ENCODE measurements at places on chromosomes 6 and 20.
A peak's percentile ranks its signal among the peaks of the same experiment; 100 is the strongest.

DNA sequence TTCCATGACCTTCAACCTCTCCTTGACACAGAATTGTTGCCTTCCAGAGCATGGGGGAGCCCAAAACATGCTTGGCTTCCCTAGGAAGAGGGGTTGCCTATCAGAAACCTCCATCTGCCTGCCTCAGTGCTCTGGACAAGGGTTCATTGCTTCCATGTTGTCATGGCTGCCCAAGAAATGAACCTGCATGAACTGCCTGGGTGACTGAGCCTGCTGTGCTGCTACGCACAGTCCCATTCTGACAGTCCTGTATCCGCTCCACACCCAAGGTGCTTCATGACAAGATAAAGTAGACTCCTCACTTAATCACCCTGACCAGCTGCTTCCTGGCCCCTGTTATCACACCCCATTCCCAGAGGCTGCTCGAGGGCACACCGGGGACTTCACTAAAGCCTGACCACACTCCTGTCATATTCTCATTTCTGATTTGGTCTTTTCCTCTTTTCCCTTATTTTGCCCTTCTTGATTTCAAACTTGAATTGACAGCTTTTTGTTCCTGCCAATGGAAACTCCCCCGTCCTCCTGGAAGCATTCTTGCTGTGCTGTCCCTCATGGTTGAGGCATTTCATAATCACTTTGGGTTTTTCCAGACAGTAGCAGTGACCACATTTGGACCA, 31.9 kb downstream of the GMPR start:
- DNase-seq = no peak

DNA sequence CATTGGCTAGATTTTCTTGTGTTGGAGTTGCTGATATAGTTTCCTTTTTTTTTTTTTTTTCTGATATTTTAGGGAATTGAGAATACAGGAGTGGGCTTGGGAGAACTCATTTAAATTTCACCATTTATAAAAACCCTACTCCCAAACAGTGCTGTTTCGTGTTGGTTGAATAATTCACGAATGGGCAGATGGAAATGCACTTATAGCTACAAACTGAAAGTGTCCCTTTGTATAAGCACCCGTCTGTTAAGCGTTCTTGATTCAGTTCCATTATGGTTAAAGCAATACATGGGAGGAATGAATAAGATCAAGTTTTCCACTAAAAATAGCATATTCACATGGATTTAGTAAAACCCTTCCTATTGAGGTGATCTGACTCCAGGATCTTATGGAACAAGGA, 122.2 kb upstream of the ARG1 start:
- DNase-seq = no peak

- no peak for DNase-seq
Observed at GRCh38 chr6:158660333-158660754, 10.5 kb downstream of the SYTL3 start.

- DNase-seq = no peak
Observed at GRCh38 chr6:108846628-108847027, 1.6 kb upstream of the ARMC2 start.

- DNase-seq = no peak
Observed at GRCh38 chr6:2966347-2966746, 5.0 kb downstream of the SERPINB6 start.

DNA sequence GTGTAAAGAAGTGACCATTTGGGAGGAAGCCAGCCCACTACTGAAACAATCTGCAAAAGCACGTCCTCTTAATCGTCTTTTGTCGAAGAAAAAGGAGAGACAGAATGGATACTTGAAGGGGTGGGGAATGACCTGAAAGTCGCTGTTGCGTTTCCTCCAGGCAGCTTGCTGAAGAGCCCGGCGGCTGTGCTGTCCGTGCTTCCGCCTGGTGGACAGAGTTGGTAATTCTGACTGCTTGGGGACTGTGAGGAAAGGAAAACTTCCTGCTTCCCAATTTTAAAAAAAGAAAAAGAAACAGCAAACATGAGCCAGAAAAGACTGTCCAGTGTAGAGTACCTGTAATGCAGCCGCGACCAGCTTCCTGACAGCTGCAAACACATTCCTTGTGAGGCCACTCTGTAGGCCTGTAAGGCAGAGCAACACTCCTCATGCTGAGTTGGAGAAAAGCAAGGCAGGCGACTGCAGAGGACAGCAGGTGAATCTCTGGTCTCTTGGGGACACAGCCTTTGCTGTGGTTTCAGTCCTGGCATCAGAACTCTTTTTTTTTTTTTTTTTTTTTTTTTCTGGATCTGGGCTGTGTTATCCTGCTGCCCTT, 251.1 kb upstream of the TBX18 start:
- peak; percentile 58 for DNase-seq

DNA sequence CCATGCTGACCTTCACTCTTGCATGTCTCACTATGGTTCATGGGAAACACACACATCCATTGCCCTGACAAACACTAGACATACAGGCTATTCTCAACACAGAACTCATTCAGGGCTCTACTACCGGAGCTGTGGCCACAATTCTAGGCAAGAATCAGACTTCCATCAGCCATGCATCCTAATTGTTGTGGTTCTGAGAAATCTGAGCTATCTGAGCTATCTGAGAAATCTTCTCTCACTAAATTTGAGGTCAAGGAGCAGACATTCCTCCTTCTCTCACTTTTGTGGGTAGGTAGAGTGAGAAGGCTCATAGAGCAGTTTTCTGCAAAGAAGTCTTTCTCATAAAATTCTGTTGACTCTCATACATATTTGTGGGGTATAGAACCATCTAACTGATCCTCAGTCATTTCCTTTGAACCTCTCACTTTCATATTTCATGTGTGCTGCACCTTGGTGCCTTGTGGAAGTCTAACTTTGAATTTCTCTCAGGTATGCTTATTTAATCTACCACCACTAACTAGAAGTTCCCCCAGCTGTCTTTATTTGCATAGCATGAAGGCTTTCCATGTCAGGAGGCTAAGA, 43.6 kb downstream of the ADGRF1 start:
- DNase-seq = no peak

GRCh38 chr6:137165375-137166246, 7.8 kb downstream of the IL22RA2 start:
- no peak for DNase-seq

GRCh38 chr20:17730071-17730470, 30.3 kb downstream of the BANF2 start:
- DNase-seq = no peak

DNA sequence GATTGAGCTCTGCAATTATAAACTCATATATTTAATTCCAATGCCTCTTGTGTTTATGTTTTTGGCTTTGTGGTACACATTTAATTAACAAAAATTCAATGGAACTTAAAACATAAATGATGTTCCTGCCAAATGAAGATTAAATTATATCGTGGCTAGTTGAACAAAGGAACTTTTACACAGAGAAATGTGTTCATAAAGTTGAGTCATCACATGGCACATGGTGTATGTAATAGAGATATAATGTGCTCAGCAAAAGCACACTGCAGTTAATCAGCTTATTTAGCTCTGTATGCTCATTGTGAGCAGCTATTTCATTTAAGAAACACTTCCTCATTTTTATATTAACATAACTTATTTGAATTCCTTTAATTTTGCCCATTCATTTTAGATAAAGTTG, 1295.6 kb upstream of the CITED2 start:
- DNase-seq = no peak

DNA sequence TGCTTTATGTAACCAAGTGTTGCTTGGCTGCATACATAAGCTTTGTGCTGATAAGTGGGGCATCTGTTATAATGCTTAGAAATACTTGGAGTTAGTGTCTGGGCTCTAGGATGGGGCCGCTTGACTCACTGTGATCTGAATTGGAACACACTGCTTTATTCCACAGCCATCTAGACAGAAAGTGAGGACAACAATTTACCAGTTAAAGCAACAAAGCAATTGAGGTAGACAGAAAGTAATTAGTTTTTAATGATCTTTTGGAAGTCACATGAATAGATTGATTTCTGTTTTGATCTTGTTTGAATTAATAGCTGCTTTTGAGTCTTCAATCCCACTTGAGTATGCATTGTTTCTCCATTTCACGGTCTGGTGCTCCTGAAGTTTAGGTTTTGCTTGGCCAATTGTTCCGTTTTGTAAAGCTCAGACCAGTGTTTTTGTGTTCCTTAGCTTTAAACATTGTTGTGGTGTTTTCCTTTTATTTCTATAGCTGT, 157.5 kb downstream of the TRMT11 start:
- DNase-seq = no peak

DNA sequence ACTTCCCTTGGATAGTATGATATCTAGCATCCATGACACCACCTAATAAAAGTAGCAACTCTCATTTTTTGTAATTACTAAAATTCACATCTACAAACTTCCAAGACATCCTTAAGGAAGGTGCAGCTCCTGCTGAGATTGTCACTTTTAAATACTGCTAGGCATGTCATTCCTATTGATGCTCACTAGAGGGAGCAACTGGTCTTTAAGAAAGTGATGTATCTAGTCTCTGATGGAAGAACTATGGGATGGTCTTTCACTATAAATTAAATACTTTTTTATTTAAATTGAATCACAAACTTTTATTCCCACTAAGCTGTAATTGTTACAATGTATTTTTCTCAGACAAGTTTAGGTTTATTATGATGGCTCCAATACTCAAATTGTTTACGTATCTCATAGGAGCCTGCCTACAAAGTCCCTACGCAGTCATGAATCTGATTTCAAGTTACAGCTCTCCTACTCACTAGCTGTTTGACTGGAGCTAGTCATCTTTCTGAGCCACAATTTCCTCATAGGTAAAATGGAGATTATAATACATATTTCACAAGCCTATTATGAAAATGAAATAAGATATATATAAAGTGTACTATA, 8.1 kb upstream of the TSPYL1 start:
- peak; percentile 70 for DNase-seq

GRCh38 chr6:39867592-39867991, 66.7 kb downstream of the MOCS1 start:
- no peak for DNase-seq

GRCh38 chr6:15090145-15090579, 155.7 kb upstream of the JARID2 start:
- peak; percentile 35 for DNase-seq

DNA sequence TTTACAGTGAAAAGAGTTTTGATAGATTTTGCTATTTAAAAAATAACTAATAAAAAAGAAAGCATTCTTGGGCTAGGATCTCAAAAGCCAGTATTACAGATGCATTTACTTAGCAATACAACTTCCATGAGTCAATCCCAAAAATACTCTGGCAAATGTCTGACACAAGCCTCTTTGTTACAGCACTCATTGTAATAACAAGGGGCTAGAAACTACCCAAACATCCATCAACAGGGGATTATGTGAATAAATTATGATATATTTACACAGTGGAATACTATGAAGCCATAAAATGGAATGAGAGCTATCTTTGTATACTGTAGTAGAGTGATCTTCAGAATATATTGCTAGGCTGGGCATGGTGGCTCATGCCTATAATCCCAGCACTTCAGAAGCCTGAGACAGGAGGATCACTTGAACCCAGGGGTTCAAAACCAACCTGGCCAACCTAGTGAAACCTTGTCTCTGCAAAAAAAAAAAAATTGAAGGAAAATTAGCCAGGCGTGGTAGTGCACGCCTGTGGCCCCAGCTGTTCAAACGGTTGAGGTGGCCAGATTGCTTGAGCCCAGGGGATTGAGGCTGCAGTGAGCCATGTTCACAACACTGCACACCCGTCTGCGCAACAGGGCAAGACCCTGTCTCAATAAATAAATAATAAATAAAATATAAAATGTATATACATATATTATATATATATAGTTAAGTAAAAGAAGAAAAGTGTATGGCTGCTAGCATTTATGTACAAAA, 34.7 kb upstream of the TOP1 start:
- DNase-seq = no peak

GRCh38 chr6:141123049-141123448, 1009.7 kb upstream of the GJE1 start:
- no peak for DNase-seq

- DNase-seq = no peak
Observed at GRCh38 chr6:1057490-1058135, 254.3 kb upstream of the FOXQ1 start.

GRCh38 chr6:53168516-53169267, 20.1 kb upstream of the GCM1 start:
- no peak for DNase-seq

DNA sequence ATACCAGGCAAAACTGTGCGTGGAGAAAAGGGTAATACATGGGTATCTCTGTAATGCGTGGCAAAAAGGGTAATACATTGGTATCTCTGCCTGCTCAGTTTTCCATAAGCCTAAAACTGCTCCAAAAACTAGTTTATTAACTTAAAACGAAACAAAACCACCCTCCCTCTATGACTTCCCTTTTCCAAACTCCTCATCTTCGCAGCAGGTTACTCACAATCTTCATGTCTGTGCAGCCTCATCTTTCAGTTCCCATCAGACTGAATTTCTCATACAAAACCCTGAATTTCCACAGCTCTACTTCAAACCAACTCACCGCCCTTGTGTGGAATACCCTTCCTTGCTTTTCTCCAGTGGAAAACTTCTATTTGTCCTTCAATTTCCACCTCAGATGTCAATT, 199.4 kb downstream of the PHACTR1 start:
- DNase-seq = no peak

DNA sequence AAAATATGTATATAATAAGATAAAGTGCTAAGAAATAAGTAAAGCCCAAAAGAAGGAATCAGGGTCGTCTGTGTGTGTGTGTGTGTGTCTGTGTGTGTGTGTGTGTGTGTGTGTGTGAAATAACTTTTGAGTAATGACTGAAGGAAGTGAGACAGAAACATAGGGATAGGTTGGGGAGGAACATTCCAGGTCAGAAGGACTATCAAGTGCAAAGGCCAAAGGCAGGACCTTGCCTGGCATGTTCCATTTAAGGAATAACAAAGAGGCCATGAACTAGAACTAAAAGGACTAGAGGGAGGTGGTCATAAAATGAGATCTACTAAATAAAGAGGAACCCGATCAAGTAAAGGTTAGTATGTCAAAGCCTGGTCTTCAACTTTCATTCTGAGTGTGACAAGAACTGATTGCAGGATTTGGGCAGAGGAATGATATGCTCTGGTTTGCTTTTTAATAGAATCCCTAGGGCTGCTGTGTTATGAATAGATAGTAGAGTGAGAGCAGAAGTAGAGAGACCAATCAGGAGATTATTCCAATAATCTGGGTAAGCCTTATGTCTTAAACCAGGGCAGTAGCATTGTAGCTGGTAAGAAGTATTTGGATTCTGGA, 6.9 kb downstream of the ENPP3 start:
- DNase-seq = no peak

DNA sequence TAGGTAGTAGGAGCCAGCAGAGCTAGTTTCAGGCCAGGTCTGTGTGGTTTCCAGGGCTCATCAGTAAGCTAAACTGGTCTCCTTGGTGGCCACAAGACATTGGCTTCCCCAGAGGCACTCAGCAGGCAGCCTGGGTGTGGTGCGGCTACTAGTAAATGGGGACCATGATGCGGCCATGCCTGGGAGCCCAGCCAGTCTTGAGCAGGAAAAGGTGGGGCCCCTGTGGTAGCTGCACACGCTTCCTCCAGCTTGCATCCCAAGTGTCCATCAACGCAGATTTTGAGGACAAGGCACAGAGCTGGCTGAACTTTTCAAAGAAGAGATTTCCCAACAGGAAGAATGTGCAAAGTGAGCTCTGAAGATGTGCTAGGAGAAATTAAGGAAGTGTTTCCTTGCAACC, 107.4 kb upstream of the NAA20 start:
- no peak for DNase-seq
